ENCODE measurements at places on chromosomes 6 and 20.

DNA sequence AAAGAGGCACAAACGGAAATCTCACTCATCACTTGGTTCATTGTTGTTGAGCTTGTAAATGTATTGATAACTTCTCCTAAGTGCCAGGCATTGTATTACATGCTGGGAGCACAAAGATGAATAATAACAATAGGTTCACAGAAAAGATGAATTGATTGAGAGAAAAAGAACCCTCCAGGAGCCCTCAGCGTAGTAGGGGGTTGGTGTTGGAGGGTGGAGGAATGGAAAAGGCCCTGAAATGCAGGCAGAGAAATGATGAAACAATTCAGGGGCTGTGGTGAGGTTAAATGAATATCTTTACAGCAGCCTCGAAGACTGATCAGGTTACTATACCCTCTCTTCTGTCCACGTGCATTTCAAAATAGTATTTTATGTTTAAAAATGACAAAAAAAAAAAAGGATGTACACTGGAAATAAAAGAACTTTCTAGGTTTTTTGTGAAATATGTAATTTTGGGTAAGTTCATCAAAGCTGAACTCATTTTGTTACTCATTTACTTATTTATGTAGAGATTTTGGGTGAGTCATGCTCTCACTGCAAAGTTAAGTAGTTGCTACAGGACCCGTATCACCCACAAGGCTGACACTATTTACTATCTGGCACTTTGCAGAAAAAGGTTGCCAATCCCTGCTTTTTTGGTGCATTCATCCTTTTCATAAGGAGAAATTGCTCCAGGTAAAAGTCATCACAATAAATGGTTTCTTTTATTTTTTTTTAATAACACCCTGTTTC, 277.3 kb downstream of the ZNF217 start:
- DNase-seq: no peak

DNA sequence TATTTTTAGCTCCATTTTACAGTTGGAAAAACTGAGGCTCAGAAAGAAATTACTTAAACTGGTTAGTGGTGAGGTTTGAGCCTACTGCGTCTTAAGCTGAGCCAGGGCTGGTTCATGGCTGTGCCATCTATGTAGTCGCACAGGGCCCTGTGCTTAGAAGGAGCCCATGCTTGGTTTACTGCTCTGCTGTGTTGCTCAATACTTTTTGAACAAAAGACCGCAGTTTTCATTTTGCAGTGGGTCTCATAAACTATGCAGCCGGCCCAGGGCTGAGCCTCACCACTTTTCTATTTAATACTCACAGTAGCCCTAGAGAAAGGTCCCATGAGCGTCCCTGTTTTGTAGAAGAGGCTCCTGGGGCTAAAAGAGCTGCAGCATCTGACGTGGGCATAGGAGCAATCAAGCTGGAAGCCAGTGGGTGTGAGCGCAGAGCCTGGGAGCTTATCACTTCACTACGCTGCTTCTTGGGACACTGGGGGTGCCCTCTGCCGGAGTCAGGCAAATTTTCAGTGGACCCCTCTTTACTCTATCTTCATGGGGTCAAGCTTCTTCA, 501 bp downstream of the SIRPB2 start:
- DNase-seq: no peak

GRCh38 chr6:53066077-53066417, 843 bp downstream of the FBXO9 start:
- no peak for DNase-seq

DNA sequence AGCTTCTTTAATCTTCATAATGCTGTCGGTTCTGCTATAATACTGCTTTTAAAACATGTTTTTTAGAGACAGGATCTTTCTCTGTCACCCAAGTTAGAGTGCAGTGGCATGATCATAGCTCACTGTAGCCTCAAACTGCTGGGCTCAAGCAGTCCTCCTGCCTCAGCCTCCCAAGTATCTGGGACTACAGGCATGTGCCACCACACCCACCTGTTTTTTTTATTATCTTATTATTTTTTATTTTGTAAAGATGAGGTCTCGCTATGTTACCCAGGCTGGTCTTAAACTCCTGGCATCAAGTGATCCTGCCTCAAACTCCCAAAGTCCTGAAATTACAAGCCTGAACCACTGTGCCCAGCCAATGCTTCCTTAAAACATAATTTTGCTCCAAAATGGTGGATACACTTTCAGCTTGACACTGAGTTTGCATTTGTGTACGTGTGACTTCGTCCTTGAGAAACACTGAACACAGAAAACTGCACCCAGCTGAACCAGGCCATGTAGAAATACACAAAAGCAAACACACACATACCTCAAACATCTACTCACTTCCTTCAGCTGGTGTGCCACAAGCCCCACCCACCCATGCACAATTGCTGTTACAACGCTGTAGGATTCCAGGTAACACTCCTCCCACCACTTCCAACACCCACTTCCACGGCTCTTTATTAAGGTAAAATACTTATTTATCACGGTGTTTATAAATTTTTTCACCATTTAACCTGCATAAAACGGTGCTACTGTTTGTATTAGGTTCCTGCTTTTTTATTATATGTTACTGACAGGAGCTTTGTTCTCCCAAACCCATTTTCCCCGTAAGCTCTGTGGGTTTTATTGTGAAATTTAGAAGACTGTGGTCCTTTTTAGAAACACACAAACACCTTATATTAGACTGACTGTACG, 109.1 kb downstream of the TSHZ2 start:
- no peak for DNase-seq

DNA sequence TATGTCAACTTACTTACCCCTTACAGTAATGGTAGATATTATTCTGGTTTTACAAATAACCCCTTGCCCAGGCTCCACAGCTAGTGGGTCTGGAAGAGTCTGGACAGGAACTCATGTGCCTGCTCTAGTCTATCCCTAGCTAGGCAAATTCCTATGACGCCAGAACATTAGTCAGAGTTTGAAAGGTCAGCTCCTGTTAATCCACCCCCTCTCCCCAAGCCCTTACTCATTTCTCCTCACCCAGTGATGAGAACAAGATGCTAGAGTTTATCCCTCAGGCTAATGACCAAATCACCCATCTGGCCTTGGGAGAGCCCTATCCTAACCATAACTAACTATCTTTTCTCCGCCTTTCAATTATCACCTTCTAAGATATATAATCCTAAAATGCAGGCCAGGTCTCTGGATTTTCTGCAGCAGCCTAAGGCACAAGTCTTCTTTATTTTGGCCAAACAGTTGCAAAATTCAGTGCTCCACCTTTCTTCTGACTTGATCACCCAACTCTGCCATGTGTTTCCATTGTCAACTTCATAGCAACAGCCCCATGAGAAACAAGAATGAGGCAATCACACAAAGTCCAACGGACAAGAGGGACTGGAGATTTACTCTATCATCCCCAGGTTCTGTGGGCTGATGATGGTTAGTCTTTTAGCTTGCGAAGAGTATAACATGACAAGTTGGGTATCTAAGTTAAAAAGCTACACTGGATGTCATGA, 113.3 kb downstream of the TASP1 start:
- no peak for DNase-seq

DNA sequence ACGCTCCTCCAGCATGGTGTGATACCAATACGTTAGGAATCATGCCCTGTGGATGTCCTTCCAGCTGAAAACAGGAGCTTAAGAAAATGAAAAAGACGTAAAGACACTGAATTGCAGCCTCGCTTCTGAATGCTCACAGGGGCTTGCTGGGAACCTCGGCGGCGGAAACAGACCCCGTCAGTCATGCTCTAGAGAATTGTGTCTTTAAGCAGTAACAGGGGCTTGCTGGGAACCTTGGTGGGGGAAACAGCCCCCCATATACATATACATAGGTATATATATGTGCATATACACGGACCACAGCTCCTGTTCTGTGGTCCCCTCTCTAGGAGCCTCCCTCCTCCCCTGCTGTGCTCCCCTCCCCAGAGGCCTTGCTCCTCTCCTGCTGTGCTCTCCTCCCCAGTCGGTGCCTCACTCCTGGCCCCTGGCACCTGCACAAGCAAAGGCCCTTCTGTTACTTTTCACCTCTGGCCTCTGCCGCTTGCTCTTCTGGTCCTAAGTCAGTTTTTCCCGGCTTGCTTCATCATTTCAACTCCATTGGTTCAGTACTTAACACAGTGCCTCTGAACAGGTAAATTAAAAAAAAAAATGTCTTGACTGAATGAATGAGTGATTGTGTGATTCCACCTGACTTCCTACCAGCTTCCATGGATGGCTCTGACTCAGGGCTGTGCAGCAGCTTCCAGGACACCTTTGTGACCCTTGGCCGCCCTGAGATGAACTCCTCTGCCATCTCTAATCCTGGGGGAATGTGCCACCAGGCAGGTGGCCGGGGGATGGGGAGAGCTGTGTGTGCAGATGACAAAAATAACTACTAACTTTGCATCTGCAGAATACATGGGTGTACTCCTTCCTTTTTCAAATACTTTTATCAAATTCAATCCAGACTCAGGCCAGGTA, 246.1 kb downstream of the SMOC2 start:
- no peak for DNase-seq
